ENCODE measurements at places on chromosomes 7 and 10. TPM values are rescaled to one million over a fixed set of nuclear protein-coding genes. Genes with fewer than 3 reads are reported as not detected.

GRCh38 chr10:27998954-27999275 is at the start of gene ODAD2:
Gene ODAD2, minus strand, starts transcription at chr10:27999079. Its CDS starts 3,937 bp downstream, at chr10:27995142.
- DNase-seq: no peak
- H3K27me3 ChIP-seq: no peaks in the 10 kb centered on the region
- peak within 1 kb of the TSS; percentile 65 for H3K4me3 ChIP-seq
- no peaks in the 10 kb centered on the region for H3K4me1 ChIP-seq

C7orf57 gene
- polyA plus RNA-seq: not detected

DNA sequence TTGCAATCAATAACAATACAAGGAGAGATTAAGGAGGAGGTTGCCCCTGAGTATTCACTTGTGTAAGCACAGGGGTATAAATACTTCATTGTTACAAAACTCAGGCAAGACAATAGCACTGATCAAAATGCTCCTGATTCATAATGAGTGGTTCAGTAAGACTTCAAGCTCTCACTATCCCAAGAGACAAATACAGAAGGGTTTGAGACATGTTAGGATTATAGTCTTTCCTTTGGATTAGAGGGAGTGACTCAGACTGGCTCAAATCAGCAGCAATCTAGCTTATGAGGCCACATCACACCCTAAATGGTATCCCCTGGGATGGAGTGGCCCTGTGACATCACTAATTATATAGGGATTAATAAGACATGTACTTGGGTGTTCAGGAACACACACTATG is 167.2 kb upstream of the HGF start:
- no peaks in the 10 kb centered on the region for H3K27me3 ChIP-seq
- no peaks in the 10 kb centered on the region for H3K4me1 ChIP-seq
- H3K27ac ChIP-seq: no peak overlapping the region
- H3K4me3 ChIP-seq: no peak overlapping the region
- H3K36me3 ChIP-seq: no peaks in the 10 kb centered on the region
- no peak for DNase-seq

STAM gene
- polyA plus RNA-seq: 5.1 TPM

- H3K4me3 ChIP-seq: no peak overlapping the region
- no peaks in the 10 kb centered on the region for H3K36me3 ChIP-seq
- H3K27ac ChIP-seq: no peak overlapping the region
- no peaks in the 10 kb centered on the region for H3K4me1 ChIP-seq
- peaks cover 7% of the 10 kb centered on the region for H3K27me3 ChIP-seq
Measured at GRCh38 chr10:6721480-6721879, 141.4 kb upstream of the PRKCQ start.

DNA sequence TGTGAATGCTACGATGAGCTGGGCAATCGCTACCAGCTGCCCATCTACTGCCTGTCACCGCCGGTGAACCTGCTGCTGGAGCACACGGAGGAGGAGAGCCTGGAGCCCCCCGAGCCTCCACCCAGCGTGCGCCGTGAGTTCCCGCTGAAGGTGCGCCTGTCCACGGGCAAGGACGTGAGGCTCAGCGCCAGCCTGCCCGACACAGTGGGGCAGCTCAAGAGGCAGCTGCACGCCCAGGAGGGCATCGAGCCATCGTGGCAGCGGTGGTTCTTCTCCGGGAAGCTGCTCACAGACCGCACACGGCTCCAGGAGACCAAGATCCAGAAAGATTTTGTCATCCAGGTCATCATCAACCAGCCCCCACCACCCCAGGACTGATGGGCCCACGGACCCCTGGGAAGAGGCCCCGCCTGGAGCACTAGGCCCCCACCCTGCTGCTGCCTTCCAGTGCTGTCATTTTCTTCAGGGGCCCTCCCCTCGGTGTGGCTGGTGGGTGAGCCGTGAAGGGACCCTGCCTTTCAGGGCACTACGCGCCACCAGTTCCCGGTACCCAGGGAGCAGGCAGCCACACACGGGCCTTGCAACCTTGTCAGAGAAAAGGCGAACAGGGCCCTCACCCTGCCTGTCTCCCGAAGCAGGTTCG is 2.3 kb upstream of the ANKRD2 start:
- H3K36me3 ChIP-seq: peaks cover 11% of the 10 kb centered on the region
- no peaks in the 10 kb centered on the region for H3K27me3 ChIP-seq
- H3K4me1 ChIP-seq: peaks cover 5% of the 10 kb centered on the region
- H3K27ac ChIP-seq: no peak overlapping the region
- DNase-seq: no peak

DNA sequence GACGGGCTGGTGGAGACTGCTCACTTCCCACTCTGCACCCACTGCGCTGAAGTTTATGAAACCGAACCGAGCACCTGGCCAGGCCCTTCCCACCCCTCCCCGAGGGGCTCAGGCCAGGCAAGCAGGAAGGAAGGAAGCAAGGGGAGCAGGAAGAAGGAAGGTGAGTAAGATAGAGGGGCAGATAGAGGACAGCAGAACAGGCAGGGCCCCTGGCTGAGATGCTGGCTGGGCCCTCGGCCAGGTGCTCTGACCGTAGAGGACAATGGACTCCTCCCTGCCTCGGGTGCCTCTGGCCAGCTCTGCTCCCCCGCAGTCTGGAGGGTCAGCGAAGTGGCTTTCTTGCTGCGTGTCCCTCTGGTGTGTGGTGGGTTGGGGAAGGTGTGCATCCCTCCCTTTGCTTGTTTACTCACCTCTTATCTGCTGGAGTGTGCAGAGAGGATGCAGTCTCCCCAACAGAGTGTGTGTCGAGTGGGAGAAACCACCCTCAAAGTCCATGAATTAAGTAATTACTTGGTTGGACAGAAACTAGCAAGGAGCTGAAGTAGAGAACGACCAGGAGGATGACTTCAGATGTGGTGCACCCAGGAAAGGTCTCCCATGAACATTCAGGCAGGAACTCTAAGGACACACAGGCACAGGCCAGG is 82.8 kb upstream of the PPP2R2D start:
- DNase-seq: peak; percentile 22
- peaks cover 69% of the 10 kb centered on the region for H3K4me1 ChIP-seq
- H3K27ac ChIP-seq: no peak overlapping the region
- H3K36me3 ChIP-seq: no peaks in the 10 kb centered on the region
- H3K27me3 ChIP-seq: no peaks in the 10 kb centered on the region

DNA sequence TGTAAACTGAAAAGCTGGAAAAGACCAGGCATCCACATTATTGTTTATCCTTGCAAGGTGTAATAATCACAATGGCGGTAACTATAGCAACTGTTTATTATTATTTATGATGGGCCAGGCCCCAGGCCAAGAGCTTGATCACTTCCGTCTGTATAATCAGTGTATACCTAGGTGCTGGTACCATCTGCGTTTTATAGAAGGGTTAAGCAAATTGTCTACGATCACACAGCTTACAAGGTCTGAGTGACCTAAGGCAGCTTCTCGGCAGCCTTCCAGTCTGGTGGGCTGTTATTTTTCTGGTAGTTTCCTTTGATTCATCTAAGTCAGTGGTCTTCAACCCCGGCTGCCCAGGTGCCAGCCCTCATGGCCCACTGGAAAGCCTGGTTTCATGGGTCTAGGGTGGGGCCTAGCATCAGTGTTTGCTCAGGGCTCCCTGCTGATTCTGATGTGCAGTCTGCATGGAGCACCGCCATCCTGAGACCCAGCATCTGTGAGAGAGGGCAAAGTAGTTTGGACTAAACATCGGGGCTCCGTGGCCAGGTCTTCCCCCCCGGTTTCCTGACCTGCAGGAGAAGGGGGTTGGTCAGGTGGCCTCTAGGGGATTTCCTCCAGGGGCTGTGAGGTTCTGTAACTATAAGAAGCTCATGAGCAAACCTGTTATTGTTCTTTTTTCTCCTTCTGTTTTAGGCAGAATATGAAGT is 146.4 kb downstream of the RGS10 start:
- H3K4me1 ChIP-seq: no peaks in the 10 kb centered on the region
- H3K36me3 ChIP-seq: no peaks in the 10 kb centered on the region
- no peak for DNase-seq

DNA sequence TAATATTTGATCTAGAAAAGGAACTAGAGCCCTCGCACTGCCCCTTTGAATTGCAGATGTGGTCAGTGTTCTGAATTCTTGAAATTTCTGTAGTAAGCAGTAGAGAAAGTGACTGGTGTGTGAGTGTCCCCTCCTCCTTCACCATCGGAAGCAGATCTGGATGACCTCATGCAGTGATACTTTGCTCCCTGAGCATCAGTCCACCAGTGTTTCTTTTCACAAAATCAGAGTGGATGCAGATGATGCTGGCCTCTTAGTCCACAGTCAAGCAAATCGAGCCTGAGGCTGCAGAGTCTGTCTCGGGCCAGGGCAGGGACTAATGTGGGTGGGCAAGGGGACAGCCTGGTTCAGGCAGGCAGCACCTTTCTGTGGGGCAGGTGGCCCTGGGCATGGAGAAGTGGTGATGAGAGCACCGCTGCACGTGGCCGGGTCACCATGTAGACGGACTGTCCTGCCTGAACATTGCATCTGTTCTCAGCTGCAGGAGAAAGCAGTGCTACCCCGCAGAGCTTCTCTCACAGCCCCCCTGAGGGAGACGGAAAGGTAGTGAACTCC is 5.4 kb downstream of the INSIG1 start:
- H3K4me3 ChIP-seq: no peak overlapping the region
- DNase-seq: no peak
- peak overlapping the region; percentile 27 for H3K27ac ChIP-seq
- H3K4me1 ChIP-seq: no peaks in the 10 kb centered on the region
- peaks cover 49% of the 10 kb centered on the region for H3K36me3 ChIP-seq

- no peak for DNase-seq
- H3K4me3 ChIP-seq: no peak overlapping the region
- H3K27me3 ChIP-seq: no peaks in the 10 kb centered on the region
- H3K36me3 ChIP-seq: no peaks in the 10 kb centered on the region
- H3K4me1 ChIP-seq: peaks cover 8% of the 10 kb centered on the region
Measured at GRCh38 chr7:98354511-98355249, 46.2 kb downstream of the BAIAP2L1 start.

GRCh38 chr7:66326501-66327215 is 121.5 kb downstream of the TPST1 start:
- peaks cover 6% of the 10 kb centered on the region for H3K4me1 ChIP-seq
- H3K27me3 ChIP-seq: no peaks in the 10 kb centered on the region
- no peak overlapping the region for H3K4me3 ChIP-seq
- H3K36me3 ChIP-seq: no peaks in the 10 kb centered on the region

TAC1 gene
- not detected for polyA plus RNA-seq

DNA sequence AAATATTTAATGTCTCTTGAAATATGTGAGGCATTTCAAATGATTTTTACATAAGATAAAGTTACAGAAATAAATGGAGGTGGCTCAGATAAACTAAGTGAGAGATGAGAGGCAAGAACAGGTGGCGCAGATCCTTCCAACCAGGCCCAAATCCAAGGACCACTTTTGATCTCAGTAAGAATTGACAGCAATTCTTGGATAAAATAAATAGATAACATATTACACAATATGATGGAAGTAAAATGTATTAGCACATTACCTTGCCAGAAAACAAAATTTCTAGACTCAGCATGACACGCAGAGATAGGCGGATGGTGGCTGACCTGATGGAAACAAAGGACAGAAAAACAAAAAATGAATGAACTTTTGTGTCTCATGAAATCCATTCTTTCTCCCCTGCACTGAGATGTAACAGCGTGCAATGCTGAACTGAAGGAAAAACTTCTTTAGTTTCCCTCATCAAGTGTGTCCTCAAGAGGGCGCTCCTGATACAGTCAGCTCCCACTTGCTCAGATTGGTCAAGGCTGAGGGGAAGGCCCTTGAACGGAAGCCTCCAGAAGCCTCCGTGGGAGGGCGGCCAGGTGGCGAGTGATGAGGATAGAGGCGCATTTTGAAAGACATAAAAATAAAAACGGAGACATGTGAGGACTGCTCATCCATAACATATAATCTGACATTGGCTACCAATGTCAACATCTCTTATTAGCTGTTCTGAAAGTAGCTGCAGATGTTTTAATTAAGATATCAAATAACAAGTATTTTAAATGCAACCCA is 62.8 kb upstream of the GSDME start:
- H3K27me3 ChIP-seq: no peaks in the 10 kb centered on the region
- no peaks in the 10 kb centered on the region for H3K36me3 ChIP-seq
- no peak overlapping the region for H3K27ac ChIP-seq
- DNase-seq: peak; percentile 78
- no peak overlapping the region for H3K4me3 ChIP-seq
- H3K4me1 ChIP-seq: peaks cover 3% of the 10 kb centered on the region

GRCh38 chr7:101990811-101991418 is 173.5 kb downstream of the CUX1 start:
- no peaks in the 10 kb centered on the region for H3K36me3 ChIP-seq
- H3K4me3 ChIP-seq: no peak overlapping the region
- no peaks in the 10 kb centered on the region for H3K4me1 ChIP-seq
- no peak overlapping the region for H3K27ac ChIP-seq
- no peaks in the 10 kb centered on the region for H3K27me3 ChIP-seq

EPO gene
- 5.3 TPM for polyA plus RNA-seq

MCM10 gene
- polyA plus RNA-seq: 0.32 TPM

DNA sequence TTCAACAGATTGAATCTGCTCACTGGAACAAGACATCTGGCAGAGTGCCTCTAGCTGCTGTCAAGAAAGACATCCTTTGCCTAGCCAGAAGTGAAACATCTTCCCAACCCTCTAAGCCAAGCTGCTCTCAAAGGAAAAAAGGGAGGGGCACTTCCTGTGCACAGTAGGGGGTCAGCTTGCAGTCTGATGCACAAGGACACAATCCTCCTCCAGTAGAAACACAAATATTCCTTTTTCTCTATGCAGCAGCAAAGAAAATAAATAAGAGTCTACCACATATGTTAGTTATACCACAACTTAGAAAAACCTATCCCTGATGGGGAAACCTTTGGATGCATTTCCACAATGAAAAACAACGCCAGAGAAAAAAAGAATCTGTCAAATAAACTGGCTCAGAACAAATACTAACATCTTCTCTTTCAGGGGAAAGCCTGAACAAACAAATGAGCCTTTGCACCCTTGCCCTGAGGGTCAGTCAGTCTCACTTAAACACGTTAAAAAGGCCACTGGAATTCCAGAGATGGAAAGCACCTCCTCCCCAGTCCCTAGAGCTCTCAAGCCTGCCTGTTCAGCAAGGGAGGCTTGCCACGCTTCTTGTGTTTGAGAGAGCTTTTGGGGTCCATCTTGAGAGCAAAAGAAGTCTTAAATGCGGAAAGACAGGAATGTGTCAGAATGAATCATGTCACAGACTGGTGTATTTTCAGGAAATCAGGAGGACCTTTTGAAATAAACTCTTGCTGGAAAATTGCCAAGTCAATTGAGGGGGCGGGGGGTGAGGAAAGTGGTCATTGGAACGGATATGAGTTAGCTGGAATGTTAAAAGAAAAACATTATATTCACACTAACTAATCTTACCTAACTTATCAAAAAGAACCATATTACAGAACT is 7.5 kb downstream of the LAMB1 start:
- no peaks in the 10 kb centered on the region for H3K36me3 ChIP-seq
- DNase-seq: no peak
- no peak overlapping the region for H3K27ac ChIP-seq
- H3K27me3 ChIP-seq: no peaks in the 10 kb centered on the region
- H3K4me1 ChIP-seq: no peaks in the 10 kb centered on the region

DNA sequence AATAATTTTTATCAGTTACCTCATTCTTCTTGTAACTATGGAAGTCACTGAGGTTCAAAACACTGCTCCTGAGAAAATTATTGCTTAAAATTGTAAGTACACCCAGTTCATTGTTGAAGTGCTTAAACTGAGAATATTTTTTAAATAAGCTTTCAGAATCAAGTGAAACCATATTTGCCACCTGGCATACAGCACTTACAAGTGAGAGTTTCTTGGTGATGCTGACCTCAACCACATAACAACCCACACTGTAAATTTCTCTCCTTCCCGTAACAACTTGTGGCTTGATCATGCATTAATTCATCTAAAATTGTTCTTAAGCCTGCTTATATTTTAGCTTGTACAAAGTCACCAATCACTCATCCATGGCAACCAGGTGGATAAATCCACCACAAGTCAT is 34.0 kb downstream of the IMMP2L start:
- H3K4me3 ChIP-seq: no peak overlapping the region
- no peak overlapping the region for H3K27ac ChIP-seq
- H3K36me3 ChIP-seq: no peaks in the 10 kb centered on the region
- no peaks in the 10 kb centered on the region for H3K27me3 ChIP-seq
- DNase-seq: no peak

All from liver (tissue), 10 donors.